ENCODE measurements at places on chromosomes 3 and 15. TPM values are rescaled to one million over a fixed set of nuclear protein-coding genes. Genes with fewer than 3 reads are reported as not detected.

Gene EIF4E3
- polyA plus RNA-seq, result 58.6 TPM

DNA sequence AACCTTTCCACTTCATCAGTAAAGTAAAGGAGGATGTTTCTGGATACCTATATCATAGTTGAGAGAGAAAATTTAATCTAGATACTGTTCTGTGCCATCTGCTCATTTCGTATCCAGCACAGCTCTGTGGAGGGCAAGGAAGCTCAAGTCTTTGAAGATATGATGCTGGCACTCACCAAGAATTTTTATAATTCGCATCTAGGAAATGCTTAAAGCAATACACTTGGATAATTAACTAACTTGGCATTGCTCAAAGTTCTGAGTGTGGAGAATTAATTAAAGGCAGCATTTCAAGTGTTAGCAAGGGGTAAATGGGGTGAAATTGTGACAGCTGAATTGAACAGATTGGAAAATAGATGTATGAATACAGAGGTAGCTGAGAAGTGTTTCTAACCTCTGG lies 213.2 kb downstream of the KCNMB2 start:
- no peak for DNase-seq

- DNase-seq, result no peak
Observed at GRCh38 chr15:74264081-74264501, 28.0 kb downstream of the CCDC33 start.

DNA sequence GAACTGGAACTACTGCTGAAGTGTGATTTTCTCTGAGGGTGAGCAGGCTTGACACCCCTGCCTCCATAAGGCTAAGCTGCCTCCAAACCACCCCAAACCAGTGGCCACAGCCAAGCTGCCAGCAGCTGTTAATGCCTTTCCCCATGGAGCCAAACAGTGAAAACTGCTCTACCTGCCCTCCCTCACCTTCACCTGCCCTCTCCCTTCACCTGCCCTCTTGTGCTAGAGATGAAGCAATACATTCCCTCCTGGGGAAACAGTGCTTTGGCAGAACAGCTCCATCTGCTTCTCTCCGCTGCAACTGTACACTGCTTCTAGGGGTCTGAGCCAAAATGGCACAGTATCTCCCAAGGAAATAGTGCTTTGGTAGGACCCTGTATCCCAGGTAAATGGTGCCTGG lies 374.1 kb downstream of the FHIT start:
- no peak for DNase-seq

Gene CYP19A1
- polyA plus RNA-seq, result not detected
